ENCODE measurements at places on chromosomes 3 and 15.

DNA sequence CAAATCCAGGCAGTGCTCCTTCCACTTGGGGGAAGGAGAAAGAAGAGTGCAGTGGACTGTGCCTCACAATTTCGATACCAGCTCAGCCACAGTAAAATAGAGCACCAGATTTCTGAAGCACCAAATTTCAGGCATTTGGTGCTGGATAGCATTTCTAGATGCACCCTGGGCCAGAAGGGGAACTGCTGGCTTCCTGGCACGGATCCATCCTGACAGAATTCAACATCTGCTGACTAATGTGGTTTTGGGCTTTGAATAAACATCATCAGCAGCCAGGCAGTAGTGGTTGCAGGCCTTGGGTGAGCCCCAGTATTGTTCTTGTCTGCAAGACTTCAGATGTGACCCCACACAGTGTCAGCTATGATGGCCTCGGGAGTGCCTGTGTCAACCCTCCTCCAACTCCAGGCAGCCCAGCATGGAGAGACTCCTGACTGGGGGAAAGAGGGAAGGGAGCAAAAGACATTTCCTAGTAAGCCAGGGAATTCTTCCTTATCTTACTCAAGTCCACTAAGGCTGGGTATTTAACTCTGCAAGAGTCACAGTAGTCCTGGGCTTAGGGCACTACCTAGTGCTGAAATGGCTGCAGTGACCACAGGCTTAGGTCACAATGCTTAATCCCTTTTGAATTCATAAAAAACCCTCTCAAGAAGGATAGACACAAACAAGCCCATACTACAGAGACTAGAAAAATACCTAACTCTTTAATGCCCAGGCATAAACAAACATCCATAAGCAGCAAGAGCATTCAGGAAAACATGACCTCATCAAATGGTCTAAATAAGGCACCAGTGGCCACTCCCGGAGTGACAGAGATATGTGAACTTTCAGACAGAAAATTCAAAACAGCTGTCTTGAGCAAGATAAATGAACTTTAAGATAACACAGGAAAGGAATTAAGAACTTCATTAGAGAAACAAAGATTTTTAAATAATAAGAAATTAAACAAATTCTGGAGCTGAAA is 74.7 kb downstream of the SPATA16 start:
- no peak for DNase-seq

DNA sequence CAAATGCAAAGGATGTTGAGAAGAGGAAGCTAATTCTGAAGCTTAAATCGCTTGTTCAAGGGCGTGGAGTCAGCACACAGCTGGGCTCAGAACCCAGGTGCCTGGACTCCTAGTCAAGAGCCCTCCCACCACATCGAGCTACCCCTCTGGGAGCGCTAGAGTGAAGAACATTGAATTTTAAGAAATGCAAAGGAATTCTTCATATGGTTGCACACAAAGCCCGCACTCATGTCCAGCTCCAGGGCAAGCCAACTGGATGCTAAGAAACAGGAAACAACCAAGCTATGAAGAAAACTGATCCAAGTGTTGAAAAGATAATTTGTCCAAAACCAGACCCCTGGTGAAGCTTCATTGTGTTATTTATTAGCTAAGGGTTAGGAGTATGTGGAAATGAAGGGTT is 122.3 kb downstream of the ALDH1A2 start:
- DNase-seq, result no peak

DNA sequence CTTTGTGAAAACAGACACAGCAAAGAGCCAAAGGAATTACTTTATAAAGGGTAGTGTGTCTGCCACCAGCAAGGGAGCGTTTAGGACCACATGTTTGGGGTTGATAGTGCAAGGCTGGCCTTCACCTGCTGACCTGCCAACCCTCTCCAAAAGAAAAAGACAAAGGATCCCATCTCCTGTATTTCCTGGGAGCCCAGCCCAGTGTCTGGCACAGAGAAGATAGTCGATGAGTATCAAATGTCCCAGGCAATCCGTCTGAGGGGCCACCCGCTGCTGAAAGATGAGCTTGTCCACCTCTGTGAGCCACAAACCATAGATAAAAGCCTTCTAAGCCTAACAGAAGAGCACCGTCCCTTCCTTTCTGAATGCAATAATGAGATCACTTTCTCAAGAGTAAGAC is 154.8 kb upstream of the CTNNB1 start:
- no peak for DNase-seq

- DNase-seq, result no peak
Observed at GRCh38 chr15:66707310-66708082, 5.5 kb downstream of the SMAD6 start.

DNA sequence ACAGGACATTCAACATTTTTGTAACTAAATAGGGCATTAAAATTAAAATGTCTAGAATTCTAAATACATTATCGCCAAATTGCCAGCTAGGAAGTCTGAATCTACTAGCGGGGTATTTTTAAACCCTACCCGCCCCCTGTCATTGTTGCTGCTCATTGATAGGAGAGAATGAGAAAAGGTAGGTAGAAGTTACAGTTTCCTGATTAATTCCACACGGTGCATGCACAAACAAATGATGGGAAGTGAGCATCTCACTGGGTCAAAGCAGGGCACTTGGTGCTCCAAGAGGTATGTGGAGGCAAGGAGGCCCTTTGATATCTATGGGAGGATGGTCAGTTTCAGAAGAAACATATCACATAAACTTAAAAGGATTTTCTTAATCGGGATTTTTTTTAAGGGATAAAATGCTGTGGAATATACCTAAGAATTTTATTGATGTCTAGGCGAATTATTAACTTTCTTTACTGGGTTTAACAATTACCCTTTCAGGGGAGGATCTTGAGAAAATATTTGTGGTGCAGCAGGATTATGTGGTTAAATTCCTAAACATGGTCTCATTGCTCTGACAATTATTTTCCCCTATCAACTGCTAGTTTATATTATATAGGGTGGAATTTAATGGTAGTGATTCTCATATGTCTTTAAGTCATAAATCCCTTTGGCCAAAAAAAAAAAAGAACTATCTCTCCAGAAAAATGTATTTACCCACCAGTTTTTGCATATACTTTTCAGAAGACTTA is 236.0 kb upstream of the GOLGA6L4 start:
- no peak for DNase-seq

- DNase-seq, result no peak
Observed at GRCh38 chr3:24499991-24500390, 5.3 kb upstream of the THRB start.

DNA sequence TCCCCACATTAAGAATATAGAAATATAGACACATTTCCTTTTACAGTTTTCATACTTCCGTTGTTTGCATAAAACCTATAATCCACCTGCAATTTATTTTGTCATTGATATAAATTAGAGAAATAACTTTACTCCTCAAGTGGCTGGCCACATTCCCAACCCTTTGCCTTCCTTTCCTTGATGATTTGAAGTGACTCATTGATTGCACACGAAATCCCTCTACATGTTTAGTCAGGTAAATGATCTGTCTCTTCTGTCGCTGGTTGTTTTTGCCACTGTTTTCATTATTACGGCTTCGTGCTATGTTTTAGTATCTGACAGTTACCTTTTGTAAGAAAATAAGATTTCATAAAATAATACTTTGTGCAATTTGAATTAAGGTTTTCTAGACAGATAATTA is 272.2 kb upstream of the NR2E3 start:
- no peak for DNase-seq

- DNase-seq, result no peak
Observed at GRCh38 chr15:66703540-66703941, 1.5 kb downstream of the SMAD6 start.

- DNase-seq, result no peak
Observed at GRCh38 chr15:85779249-85779648, 15.5 kb downstream of the KLHL25 start.

GRCh38 chr3:133464573-133464972 is 64.7 kb downstream of the BFSP2 start:
- no peak for DNase-seq
